ENCODE measurements at places on chromosomes 4 and X. TPM values are rescaled to one million over a fixed set of nuclear protein-coding genes. Genes with fewer than 3 reads are reported as not detected.
A peak's percentile ranks its signal among the peaks of the same experiment; 100 is the strongest.

DNA sequence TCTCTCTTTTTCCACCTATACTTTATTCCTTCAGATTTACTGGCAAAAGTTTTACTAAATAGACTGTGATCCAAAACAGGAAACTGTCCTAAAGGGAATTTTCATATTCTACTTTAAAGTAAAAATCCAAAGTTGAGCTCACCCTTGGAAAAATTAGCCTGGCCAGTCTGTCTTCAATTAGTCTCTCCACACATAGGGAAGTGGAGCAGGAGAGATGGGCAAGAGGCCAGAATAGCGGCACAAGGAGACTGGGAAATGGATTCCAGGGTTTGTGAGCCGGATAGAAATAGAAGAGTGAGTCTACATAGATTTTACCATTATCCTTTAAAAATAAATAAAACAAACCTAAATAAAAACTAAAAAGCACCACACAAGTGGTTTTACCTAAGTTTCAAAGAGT lies 16.2 kb upstream of the FRMD7 start:
- DNase-seq = no peak

GRCh38 chrX:66200855-66201795 lies 37.1 kb downstream of the HEPH start:
- peak; percentile 48 for DNase-seq

DNA sequence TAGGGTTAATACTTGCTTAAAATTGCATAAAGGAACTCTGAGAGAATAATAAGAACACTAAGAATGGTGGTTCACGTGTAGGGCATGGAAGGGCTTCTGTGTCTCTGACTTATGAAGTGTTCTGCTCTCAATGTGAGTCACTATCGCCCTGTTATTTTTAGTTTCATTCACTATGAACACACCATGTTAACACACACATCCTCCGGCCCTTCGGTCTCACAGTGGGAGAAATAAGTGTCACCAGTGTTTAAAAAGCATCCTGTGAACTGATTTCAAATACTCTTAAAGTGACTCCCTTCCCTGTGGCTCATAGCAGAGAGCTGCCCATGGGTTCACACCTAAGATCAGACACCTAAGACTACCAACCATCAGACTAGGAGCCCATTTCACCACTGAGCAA lies 33.8 kb upstream of the FGFBP2 start:
- no peak for DNase-seq

DNA sequence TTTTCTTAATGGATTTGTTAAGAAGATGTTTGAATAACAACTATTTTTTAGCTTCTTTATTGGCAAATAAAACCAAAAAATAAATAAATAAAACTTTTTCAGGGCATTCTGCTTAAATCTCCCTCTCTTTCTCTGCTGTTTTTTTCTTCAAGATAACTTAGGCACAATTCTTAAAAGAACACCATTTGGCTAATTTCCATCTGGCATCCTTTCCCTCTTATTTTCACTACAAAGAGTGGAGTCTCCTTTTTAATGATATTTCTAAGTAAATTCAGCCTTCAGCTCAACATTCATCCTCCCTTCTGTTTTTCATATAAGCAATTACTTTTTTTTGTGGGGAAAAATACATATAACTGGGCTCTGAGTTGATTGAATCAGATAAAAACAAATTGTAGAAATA lies 88.1 kb downstream of the PCDH7 start:
- DNase-seq = no peak

GRCh38 chr4:155515444-155516075 lies 138.8 kb upstream of the MAP9 start:
- DNase-seq = no peak

GRCh38 chr4:112905728-112906127 lies 143.7 kb upstream of the ANK2 start:
- no peak for DNase-seq

DNA sequence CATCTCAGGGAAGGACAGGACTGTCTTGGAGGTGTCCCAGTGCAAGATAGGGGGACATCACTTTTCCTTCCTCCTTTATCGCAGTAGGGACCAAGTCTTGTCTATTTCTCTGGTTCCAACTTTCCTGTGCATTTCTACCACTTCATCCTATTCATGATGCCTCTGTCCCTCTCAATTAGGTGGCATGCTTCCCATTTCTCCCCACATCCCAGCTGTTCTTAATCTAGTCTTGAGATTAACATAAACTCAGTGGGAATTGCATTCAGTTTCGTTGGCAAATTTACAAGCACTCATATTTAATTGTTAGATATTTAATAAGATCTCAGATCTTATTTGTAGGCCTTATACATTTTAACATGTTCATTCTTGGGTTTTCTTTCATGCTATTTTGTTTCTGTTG lies 15.7 kb upstream of the ODAM start:
- no peak for DNase-seq

DNA sequence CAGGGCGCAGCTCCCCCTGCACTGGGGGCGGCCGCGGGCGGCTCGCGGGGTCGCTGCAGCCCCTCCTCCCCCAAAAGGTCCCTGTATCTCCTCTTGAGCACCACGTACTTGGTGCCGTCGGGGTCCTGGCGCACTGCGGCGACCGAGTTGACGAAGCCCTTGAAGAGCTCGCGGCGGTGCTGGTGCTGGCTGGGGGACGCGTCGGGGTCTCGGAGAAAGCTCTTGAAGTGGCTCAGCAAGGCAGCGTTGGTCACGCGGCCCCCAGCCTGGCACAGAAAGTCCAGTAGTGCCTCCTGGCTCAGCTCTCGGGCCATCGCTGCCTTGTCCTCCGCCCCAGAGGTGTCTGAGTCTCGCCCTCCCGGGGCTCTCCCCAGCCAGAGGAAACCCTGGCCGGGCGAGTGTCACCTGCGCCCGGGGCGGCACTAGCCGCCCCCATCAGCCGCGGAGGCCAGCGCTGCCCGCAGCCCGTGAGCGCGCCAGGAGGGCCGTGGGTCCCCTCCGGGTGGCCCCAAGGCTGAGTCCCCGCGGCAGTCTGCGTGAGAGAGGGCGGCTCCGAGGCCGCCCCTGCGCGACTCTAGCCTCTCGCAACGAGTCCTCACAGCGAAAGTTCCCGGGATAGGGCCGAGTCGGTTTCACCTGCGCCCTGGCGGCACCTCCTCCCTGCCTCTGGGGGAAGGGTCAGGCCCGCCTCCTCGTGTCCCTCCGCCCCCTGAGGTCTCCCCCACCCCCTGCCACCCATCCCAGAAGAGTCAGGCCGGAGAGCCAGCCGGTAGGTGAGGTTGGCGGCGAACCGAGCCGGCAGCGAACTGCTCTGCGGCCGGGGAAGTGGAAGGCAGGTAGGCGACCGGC lies at the start of gene SOWAHB:
SOWAHB (minus strand) TSS at position 609 of the 849 bp plus-strand sequence; CDS start at position 314, 295 bp downstream.
- DNase-seq = peak; percentile 93

DNA sequence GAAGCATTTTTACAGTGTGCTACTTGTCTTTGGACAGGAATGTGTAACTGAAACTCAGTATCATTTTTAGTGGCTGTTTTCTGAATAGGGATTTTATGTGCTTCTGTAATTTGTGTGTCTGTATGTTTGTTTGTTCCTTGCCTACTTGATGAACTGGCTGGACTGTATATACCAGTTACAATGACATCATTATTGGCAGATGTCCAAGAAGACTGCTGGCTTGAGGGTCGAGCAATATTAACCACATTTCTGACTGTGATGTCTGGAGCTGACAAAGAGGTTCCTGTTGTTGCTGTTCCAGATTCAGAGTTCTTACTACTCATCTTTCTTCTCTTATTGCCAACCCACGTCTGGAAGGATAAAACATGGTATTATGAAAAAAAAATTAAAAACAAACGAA lies 33.0 kb downstream of the HDX start:
- no peak for DNase-seq

- DNase-seq = no peak
Measured at GRCh38 chrX:39367416-39367815, 566.2 kb downstream of the MID1IP1 start.

DNA sequence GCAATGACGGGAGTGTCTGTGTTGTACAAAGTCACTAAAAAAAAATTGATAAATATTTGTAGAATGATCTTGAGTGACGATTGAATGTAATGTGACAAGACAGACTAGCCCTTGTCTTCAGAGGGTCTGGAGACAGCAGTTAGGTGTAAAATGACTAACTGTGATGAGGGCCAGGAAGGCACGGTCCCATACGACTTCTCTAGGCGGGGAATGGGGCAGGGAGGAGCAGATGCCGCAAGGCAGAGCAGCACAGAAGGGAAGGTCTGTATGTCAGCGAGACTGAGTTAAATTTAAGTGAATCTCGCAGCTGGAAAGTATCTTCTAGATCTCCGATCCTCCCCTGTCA lies 405 bp downstream of the CENPE start:
- DNase-seq = no peak

GRCh38 chr4:79164907-79165610 lies 160.8 kb downstream of the NAA11 start:
- no peak for DNase-seq

GRCh38 chr4:142838778-142839177 lies 7.3 kb downstream of the INPP4B start:
- no peak for DNase-seq

DNA sequence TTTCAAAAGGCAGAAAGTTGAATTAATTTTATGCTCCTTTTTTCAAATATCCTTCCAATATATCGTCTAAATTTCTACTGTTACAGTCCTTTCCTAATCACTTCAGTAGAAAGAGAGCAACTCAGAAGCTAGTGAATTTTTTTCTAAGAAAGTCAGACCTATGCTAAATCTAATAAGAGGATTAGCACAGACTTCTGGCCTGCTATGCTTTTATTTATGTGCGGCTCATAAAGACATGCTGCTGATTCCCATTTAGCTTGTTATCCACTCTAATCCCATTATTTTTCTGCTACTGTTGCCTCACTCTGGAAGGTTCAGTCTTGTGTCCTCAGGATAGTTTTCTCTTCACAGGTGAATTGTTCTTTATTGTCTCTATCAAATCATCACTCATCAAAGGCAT lies 473.5 kb upstream of the FAM241A start:
- no peak for DNase-seq

DNA sequence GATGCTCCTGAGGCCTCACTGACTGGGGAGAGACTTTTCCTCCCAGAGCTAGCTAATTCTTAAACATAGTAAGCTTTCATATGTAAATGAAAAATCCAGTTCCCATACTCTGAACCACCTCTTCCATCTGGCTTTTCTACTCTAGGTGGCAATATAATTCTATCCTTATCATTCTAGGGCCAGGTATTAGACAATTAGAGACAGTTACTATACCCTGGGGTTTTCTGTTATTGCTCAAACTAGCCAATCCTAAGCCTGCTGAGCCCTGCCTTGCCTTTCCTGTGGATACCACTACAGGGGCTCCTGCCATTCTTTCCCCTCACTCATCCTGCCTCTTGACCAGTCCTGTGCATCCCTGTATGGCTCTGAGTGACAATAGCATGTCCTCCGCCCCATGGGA lies 552.0 kb downstream of the STIM2 start:
- no peak for DNase-seq

GRCh38 chr4:15653864-15654592 lies 1.1 kb downstream of the FBXL5 start:
- no peak for DNase-seq

DNA sequence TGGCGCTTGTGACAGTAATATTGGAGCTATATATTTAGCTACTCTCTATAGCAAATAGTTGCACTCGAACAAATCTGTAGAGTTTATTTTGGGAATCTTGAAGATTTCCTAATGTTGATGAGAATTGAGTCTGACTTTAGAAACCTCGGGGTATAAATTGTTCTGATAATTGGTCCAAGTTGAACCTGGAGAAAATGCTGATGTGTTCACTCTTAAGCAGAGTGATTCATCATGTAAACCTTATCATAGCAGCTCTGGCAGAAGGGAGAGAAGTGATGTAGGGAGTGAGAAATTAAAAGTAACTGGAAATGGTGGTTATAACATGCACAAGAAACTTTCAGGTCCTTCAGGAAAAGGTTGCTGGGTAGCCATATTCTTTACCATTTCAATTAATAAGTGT lies 16.4 kb upstream of the SLC4A4 start:
- no peak for DNase-seq

- DNase-seq = no peak
Measured at GRCh38 chrX:153245288-153245731, 66.2 kb downstream of the MAGEA1 start.

SHOX gene
- 0.36 TPM for total RNA-seq

SLC6A8 gene
- 270 TPM for total RNA-seq

TLR3 gene
- total RNA-seq = 29.0 TPM

GAGE12H gene
- not detected for total RNA-seq

FOXR2 gene
- total RNA-seq = not detected

ETDC gene
- total RNA-seq = not detected

PAK3 gene
- total RNA-seq = 0.95 TPM

AFF2 gene
- 0.42 TPM for total RNA-seq

NUDT11 gene
- 1.7 TPM for total RNA-seq

HAUS7 gene
- 13.0 TPM for total RNA-seq

FRG2 gene
- total RNA-seq = not detected

RAI2 gene
- total RNA-seq = 3.5 TPM
